Activated CD4-positive, alpha-beta T cell treated with anti-CD3 and anti-CD28 coated beads, Interleukin-2, amount 50 U/mL, for 48 hours (primary cell): ENCODE measurements at places on chromosomes 2 and 18.
A peak's percentile ranks its signal among the peaks of the same experiment; 100 is the strongest.

- no peak for DNase-seq
Measured at GRCh38 chr2:105697781-105698449, 46.8 kb upstream of the NCK2 start.

DNA sequence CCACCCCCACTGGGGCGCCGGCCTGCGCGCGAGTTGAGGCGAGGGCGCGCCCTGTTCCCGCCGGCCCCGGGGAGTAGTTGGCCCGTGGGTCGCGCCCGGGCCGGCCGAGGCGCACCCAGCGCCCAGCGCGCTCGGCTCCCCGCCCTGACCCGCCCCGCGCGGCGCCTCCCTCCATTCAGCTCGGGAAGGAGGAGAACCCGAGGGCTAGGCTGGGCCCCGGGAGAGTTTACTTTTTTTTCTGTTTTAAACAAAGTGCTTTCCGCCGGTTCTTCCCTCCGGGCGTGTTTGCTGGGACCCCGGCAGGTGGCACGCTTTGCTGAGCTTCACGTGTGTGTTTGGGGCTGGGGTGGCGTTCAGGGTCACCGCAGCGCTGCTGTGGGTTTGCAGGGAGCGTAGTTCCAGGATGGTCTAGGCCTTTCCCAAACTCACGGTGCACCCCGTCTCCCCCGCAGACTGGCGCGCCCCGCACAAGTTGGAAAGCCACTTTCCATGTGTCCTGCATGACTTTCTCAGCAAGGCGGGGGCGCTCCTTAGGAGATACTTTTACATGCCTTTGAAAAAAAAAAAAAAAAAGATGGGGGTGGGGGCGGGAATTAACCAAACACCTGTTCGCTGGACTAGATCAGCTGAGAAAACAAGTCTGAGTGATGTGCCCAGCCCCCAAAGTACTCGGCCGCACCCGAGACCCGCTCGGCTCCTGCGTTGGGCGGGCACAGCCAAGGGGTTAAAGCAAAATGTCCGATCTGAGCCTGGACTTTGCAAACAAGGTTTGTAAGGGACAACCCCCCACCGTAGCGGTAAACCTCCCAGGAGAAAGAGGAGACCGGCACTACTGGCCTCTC, 825 bp downstream of the ITGA6 start:
- DNase-seq, result peak; percentile 57

DNA sequence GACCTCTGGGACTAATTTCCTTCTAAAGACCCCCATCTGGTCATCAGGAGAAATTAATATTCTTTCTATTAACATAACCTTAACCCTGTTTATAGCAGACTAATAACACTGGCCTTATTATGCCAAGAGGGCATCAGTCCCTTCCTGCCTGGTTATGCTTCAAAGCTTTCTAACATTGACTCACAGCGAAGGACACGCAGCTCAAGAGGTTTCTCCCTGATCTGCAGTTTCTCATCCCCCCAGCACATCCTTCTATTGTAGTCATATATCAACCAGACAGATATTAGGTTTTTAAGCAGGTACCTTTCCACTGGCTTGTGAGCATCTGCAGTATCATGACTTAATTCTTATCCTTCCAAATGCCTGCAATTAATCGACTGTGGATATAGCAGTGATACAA, 100.0 kb upstream of the CXCR4 start:
- DNase-seq, result no peak

DNA sequence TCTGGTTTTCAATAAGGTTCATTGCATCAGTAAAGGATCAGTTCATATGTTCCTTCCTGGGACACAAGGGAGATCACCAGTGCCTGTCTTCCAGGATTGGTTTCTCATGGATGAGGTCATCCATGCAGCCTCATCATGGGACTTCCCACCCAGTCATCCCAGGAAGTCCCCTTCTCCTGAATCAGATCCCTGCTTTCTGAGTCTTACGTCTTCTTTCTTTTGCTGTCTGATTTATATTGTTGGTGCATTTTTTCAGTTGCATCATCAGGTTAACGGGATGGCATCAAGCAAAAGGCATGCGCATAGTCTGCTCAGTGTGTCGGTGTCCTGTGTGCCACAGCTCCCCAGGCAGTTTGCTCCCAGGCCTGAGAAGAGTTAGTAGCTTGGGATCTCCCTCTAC, 105.9 kb downstream of the SOX11 start:
- no peak for DNase-seq

DNA sequence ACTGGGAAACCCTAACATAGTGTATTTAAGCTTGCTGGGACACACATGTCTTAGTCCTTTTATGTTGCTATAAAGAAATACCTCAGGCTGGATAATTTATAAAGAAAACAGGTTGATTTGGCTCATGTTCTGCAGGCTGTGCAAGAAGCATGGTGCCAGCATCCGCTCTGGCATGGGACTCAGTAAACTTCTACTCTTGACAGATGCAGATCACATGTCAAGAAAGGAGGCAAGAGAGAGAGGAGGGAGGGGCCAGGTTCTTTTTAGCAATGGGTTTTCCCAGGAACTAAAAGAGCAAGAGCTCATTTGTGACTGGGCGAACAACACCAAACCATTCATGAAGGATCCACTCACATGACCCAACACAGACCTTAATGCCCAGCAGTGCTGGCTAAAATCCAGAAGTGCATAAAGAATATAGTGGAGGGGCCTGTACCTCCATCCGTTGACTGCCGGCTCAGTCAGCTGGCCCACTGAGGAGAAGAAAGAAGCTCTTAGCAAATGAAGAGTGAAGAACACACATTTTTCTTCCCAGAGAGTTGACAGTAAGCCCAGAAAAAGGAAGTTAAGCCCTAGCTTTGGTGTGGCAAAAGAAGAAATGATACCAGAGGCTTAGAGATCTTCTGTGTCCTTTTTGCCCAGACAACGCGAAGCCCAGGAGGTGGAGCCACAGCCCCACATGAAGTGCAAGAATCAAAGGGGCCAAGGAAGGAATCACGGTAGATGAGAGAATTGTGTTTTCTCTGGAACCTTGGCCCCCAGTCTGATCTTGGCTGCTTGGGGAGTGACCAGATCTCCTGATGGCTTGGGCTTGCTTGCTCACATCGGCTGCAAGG, 183.5 kb upstream of the FAM98A start:
- DNase-seq, result no peak
